ENCODE measurements at places on chromosomes 11 and 22. TPM values are rescaled to one million over a fixed set of nuclear protein-coding genes. Genes with fewer than 3 reads are reported as not detected.

Gene TUB
- total RNA-seq = under 0.01 TPM

Gene NCR3LG1
- total RNA-seq = 2.1 TPM

Gene OR4A16
- total RNA-seq = not detected

Gene TPBGL
- not detected for total RNA-seq

Gene TRIM44
- 8.9 TPM for total RNA-seq

Gene IL17REL
- total RNA-seq = not detected

Gene SCGB1D2
- not detected for total RNA-seq

Gene UCP2
- 13.7 TPM for total RNA-seq

Gene DCDC1
- 0.35 TPM for total RNA-seq

Gene ZNF408
- 7.8 TPM for total RNA-seq

Gene KCNE3
- total RNA-seq = 0.52 TPM

Gene FIBIN
- 24.5 TPM for total RNA-seq
